ENCODE measurements at places on chromosomes 7 and 10.

DNA sequence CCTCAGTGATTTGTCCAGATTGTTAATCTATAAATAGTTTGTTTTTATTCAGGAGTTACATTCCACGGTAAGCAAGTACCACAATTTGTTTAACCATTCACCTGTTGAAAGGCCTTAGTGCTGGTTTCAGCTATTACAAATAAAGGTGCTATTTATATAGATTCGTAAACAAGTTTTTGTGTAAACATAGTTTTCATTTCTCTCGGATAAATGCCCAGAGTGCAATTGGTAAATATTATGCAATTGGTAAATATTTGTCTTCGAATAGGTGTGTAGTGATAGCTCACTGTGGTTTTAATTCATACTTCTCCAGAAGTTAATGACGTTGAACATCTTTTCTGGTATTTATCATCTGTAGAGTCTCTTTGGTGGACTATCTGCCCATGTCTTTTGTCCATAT lies 76.4 kb upstream of the RSU1 start:
- no peak for DNase-seq

DNA sequence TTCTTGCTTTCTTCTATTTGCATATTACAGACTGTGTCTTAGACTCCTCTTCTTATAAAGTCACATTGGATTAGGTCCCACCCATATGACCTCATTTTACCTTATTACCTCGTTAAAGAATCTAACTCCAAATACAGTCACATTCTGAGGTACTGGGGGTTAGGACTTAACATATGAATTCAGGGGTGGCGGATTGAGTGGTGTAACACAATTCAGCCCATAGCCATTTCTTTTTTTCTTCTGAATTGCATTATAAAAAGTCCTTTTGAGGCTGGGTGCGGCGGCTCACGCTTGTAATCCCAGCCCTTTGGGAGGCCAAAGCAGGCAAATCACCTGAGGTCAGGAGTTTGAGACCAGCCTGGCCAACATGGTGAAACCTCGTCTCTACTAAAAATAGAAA lies 6.8 kb upstream of the HERC4 start:
- DNase-seq, result no peak

- no peak for DNase-seq
Observed at GRCh38 chr10:124607693-124608092, 136.5 kb downstream of the FAM53B start.

- no peak for DNase-seq
Observed at GRCh38 chr10:110637558-110638053, 6.5 kb upstream of the RBM20 start.

DNA sequence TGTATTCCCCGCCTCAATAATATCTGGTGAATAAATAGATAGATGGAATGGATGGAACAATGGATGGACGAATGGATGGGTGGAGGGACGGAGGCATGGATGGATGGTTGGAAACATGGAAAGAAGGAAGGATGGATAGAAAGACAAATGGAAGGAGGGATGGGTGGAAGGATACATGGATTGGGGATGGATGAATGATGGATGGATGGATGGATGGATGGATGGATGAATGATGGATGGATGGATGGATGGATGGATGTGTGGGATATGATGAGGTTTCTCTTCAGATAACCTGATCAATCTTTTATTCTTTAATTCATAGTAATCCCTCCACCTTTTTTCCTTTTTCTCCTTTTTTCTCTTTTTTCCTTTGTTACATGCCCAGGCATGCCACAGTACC lies 3.0 kb upstream of the AKR1B15 start:
- DNase-seq, result no peak

GRCh38 chr10:79939969-79940368 lies 8.9 kb downstream of the SFTPD start:
- no peak for DNase-seq

- DNase-seq, result no peak
Observed at GRCh38 chr7:159042581-159043101, 102.0 kb downstream of the VIPR2 start.

DNA sequence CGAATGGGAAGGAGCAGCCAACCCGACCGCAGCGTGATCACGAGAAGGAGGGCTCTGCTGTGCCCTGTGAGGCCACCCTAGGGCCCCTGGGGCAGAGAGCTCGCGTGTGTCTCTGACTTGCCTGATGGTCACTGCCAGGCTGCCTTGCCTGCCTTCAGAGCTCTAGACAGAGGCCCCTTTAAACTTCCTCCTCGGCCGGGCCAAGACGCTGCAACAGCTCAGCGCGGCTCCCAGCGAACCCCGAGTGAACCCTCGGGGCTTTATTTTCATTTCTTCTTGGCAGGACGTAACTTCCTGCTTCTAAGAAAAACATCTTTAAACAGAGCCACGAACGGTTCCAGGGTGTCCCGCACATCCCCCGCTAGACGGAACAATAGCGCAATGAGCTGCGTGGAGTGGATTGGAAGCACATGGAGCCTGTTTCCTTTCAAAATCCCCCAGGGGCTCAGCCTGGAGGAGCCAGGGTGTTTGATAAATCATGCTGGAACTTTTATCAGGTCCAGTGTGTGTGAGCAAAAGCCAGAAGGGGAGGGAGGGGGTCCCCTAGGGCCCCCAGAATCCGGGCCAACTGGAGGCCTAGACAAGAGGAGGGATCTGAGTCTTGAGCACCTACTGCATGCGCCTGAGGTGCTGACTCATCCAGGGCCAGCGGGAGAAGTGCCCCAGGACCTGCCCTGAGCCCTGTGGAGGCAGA lies 134.1 kb upstream of the GDF10 start:
- no peak for DNase-seq

- no peak for DNase-seq
Observed at GRCh38 chr10:69446650-69447151, 4.6 kb upstream of the TSPAN15 start.

GRCh38 chr10:3671386-3671955 lies 113.5 kb downstream of the KLF6 start:
- DNase-seq, result no peak

DNA sequence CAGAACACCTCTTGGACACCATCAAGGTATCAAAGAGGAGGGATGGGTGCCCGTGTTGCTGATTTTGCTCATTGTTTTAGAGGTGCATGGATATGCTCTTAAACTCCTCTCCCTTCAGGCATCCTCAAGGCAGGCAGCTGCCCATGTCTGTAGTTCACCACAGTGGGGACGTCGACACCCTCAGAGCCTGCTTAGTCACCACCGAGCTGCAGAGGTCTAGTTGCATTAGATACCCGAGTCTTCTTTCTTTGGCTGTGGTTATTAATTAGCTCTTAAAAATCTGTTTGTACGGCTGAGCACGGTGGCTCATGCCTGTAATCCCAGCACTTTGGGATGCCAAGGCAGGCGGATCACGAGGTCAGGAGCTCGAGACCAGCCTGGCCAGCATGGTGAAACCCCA lies 24.7 kb upstream of the TSPAN13 start:
- no peak for DNase-seq

DNA sequence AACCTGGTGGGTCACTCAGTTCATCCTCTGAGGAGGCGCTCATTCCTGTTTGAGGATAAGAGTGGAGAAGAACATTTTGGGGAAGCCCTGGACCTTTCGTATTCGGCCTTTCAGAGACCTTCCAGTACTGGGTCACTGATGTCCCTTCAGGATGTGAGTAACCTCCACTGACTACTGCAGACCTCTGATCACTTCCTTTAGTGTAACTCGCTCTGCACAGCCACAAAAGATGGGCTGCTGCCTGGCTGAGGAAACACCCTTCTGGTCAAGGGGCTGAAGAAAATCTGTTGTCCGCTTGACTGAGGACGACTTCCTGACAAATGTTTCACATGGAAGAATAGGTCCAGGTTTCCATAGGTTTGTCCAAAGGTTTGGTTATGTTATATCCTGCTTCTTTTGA lies 15.9 kb upstream of the TBXAS1 start:
- no peak for DNase-seq

DNA sequence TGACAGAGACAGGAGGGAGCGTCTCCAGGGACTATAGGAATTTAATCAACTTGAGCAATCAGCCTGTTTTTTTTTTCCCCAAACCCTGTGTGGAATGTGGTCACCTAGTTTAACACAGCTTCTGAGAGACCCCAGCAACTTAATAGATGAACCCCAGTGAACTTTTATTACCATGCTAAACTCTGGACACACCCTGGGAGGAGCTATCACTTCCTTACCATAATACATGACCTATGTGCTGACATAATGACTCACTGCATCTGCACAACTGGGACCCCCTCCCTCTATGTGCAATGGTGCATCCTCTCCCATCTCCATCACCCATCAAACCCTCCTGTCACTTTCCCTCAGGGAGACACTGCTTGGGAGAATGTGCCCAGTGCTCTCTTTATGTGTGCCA lies 83.7 kb downstream of the EPC1 start:
- no peak for DNase-seq
